ENCODE measurements at places on chromosomes 13 and 19.
A peak's percentile ranks its signal among the peaks of the same experiment; 100 is the strongest.

DNA sequence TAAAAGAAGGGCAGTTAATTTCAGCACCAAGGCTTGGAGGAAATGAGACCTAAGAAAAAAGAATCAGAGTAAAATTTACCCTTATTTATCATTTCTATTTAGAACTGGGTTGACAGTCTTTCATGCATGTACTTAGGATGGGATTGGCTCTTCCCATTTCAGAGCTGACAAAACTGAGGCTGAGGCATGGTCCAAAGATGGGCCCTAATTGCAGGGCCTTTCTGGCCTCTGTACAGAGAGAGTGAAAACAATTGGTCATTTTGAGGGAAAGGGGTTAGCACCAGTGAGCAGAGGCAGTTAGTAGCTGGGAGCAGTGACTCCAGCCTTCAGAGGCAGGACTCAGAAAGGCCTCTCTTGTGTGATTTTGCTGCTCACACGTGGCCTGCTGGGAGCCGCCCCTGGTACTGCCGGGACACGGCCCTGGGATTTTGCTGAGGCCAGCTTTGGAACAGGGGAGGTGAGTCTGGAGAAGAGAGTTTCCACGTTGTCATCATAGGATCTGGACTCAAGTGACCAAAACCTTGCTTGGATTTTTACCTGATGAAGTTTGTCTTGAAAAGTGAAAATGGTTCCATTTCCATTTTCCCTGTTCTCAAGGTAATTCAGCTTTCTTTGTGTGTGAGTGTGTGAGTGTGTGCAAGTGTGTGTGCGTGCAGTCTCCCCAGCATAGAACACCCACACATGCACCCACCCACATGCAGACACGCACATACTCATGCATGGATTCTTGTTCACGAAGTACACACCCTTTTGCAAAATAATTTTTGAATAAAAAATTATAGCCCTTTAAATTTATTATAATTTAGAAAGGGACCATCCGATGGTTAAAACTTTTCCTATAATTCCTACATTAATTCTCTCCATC lies at the start of gene ZNF536:
TSS of gene ZNF536 (plus strand) at position 425 of the 865 bp plus-strand sequence. CDS start 71,179 bp downstream, outside the sequence.
- DNase-seq: no peak

GRCh38 chr19:49133621-49134454 lies 14.5 kb downstream of the PPFIA3 start:
- DNase-seq: peak; percentile 72

GRCh38 chr13:110262508-110263291 lies 44.3 kb downstream of the COL4A1 start:
- no peak for DNase-seq

DNA sequence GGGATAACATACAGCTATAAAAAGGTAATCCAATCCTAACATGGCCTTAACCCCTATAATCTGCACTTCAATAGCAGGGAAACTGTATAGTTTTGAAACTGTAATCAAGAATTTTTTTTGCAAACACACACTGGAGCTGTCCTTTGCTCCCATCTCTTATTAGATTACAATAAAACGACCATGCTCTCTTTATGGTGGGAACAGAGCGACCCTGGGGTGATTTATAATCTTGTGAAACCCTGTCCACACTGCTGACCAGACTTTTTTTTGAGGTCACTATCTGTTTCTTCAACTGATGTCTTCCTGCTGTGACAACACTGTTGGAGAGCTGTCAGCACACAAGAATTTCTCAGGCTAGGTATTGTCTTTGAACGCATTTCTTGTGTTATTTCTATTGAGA lies 35.3 kb downstream of the DACH1 start:
- no peak for DNase-seq

DNA sequence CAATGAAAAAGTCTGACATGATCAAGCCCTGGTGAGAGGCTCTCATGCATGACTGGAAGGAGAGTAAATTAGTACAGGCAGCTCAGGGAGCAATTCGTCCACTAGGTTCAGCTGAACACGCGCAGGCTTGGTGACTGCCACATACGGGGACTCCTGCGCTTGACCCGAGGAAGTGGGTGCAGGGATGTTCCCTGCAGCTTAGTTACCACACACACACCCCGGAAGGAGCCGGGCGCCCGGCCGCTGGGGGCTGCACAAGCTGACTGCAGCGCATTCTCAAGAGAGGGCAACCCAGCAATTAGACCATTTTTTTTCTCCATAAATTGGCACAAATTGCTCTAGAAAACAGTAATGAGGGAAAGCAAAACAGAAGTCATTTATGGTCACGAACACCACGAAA lies 23.0 kb upstream of the MIER2 start:
- no peak for DNase-seq
